ENCODE measurements at places on chromosomes 2 and 18.

- DNase-seq: no peak
These were observed 122.8 kb downstream of the OSBPL1A start for GRCh38 chr18:24274837-24275236.

GRCh38 chr2:223797811-223798721, 39.3 kb downstream of the AP1S3 start:
- no peak for DNase-seq

DNA sequence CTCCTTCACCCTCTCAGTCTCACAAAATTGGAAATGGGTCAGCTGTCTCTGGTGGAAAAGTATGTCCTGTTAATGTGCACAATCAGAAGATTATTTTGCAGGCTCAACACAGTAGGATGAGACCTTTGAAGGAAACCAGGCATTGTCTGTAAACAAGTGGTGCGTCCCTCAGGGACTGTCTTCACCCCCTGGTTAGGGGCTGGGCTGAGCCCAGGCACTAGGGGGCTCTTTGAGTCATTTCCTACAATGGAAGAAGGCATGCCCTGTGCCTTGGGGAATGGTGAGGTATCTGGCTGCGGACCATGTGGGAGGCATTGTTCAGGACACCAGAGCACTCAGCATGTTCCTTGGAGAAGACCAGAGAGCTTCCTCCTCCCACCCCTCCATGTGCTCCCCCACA, 26.8 kb downstream of the PKDCC start:
- DNase-seq: no peak

- DNase-seq: no peak
These were observed 333.8 kb upstream of the TNP1 start for GRCh38 chr2:217193431-217194340.

DNA sequence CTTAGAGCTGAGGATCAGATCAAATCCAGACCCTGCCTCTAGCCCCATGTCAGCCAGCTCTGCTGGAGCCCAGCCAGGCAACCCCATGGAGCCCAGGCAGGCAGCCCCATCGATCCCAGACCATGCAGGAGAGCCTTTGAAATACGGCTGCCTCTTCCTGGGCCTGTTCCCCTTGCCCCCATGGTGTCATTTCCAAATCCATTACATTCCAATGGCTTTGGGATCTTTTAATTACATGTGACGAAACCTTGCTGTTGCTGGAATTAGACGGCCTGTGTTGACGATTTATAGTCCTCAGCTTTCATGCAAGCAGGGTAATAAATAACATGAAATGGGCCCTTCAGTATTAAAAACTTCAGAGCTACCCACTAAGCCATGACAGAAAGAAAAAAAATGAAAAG, 75.8 kb upstream of the SLC14A2 start:
- no peak for DNase-seq

- DNase-seq: no peak
These were observed 88.9 kb downstream of the ADCYAP1 start for GRCh38 chr18:993560-993959.

DNA sequence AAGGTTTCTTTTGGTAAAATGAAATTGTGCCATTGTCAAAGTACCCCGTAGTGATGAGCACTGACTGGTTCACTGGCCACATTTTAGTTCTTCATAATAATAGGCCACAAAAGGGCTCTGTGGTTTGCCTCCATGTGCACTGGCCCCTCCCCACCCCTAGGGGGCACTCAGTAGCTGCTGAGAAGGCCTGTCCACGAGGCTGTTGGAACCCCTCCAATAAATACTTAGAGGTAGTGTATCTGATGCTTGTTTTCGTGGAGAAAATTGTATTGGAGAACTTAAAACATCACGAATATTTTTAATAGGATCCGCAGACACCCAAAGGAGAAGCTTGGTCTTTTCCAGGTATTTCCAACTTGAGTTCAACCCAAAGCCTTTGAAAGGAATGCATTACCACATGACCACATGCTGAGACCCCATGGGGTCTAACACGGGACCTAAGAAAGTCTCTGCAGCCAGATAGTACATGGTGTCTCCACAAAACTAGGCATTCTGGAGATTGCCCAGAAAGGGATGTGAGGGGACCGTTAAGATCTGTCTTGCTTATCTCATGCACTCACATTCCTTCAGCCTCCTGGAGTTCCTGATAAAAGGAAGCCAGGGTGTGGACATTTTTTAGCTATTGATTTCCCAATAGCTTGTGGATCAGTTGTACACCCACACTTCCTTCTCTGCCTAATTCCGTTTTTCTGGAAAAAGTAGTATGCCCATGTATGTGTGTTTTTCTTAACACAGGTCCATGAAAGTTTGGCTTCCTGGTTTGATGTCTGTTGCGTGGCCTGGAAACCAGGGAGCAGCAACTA, 28.5 kb upstream of the NOSTRIN start:
- DNase-seq: no peak

DNA sequence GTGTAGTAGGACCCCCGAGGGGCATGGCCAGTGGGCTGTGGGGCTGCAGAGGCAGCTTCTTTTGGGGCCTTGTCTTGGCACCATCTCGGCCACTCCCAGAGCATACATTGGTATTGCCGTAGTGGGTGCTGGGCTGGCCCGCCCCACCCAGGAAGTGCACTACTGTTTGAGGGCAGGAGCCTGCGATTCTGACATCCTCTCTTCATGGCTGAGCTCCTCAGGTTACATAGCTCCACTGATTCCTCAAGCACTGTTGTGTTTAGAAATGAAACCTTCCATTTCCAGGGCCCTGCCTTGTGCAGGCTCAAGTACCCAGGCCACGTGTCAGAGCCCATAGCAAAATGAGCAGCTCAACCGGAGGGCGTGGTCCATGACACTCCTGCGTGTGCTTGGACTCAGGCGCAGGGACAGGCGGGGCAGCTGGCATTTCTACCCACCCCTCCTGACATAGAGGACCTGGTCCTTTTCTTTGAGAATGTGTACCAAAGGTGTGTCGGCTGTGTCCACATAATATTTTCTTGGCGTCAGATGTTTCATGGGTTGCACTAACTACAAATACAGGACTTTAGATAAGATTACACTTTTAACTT, 67.9 kb downstream of the DGKD start:
- no peak for DNase-seq

GRCh38 chr2:46827274-46828134, 88.1 kb downstream of the MCFD2 start:
- no peak for DNase-seq

DNA sequence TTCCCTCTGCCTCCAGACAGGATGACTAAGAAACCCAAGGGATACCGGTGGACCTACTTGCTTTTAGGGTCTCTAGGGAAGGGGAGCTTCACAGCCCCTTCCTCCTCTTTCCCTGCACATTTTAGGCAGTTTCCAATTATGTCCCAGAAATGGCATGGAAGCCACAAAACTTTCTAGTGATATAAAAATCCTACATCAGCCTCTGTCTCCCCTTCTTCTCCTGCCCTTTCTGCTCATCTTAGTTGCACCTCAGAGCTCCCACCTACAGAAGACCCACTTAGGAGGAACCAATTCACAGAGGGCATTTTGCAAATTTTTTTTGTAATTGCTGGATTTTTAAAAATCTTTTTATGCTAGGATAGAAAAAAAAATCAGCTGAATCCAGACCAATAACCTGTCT, 263.1 kb downstream of the TNS1 start:
- no peak for DNase-seq

GRCh38 chr2:71720283-71720560, 266.9 kb downstream of the DYSF start:
- no peak for DNase-seq

DNA sequence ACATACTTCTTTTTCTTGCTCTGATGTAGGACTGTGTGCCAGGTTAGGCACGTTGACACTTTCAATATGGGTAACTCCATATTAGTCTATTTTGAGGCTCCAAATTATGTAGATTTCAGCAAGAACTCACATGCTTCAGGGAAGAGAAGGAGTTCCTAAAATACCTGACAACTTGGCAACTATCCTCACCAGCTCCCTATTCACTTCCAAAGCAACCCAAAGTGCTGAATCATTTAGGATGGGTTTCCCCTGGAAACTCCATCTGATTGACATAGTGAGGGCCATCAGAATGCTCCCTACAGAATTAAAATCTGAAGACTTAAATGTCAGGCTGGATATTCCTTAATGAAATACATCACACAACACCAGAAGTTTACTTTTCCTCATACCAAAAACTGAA, 32.5 kb upstream of the NFU1 start:
- no peak for DNase-seq

DNA sequence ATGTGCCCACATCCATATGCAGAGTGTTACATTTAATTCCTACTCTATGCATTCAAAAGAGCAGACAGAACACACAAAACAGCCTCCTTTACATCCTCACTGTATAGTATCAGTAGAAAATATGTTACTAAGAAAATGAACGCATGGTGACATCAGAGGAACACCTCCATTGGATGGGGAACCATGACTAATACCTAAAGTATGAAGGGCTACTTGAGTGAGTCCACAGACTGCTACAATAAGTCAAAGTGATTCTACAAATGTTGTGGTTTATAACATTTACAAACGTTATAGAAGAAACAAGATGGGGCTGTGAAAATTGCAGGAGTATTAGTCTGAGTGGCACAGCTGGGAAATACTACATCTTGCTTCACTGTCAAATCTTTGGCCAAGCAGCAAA, 1830.9 kb upstream of the PIK3C3 start:
- DNase-seq: no peak

- DNase-seq: no peak
These were observed 135.1 kb downstream of the THADA start for GRCh38 chr2:43460611-43461365.

- no peak for DNase-seq
These were observed 121.8 kb downstream of the MAIP1 start for GRCh38 chr2:200077210-200077650.

GRCh38 chr2:152738438-152738837, 20.0 kb downstream of the ARL6IP6 start:
- DNase-seq: no peak

DNA sequence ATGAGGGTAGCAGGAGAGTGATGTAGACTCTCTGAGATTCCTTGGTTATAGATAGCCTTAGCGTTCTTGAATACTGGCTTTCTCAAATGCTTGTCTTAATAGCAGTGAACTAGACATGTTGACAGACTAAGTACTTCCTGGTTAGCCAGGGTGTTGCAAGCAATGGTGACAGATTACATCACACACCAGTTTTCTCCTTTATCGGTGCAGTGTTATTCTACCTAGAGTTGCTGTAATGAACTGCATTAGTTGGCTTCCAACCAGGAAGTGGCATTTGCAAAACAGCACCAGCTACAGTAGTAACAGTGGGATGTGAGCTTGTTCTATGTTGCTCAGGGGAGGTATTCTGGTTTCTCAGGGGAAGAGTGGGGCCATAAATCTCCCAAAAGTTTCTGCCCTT, 582.2 kb upstream of the DDX18 start:
- DNase-seq: no peak

DNA sequence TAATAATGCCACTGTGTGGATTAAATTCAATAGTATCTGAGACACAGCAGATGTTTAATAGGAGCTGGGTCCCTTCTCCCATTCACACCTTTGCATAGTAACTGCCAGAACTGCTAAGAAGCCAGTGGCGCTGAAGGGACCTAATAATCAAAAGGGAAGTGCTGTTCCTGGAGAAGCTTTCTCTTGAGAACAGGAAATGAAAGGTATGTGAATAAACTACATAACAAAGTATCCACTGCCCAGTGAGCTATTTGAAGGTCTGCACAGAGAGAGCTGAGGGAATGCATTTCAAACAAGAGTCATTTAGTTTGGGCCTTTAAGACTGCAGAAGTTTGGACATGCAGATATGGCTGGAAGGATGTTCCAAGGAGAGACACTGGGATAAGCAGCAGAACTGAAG, 56.1 kb upstream of the KIDINS220 start:
- DNase-seq: no peak

- DNase-seq: no peak
These were observed 60.9 kb downstream of the KCTD1 start for GRCh38 chr18:26487437-26487836.

Data from NCI-H1930 (cell line).